ENCODE measurements at places on chromosomes 1 and 21. TPM values are rescaled to one million over a fixed set of nuclear protein-coding genes. Genes with fewer than 3 reads are reported as not detected.

Gene C1orf141
- polyA plus RNA-seq, result not detected

Gene TIE1
- not detected for polyA plus RNA-seq

Gene TSPAN1
- not detected for polyA plus RNA-seq

Gene SPATA1
- polyA plus RNA-seq, result not detected

Gene IPO13
- 9.5 TPM for polyA plus RNA-seq

Gene DCAF6
- polyA plus RNA-seq, result 11.8 TPM

Gene PDIK1L
- polyA plus RNA-seq, result 7.0 TPM

Gene ANKRD35
- 0.45 TPM for polyA plus RNA-seq

Gene PRELP
- polyA plus RNA-seq, result not detected

Gene WLS
- not detected for polyA plus RNA-seq

Gene OR2T33
- not detected for polyA plus RNA-seq

Gene GSTM4
- polyA plus RNA-seq, result 2.2 TPM

Gene CNKSR1
- 2.3 TPM for polyA plus RNA-seq

Gene FCRL2
- 0.09 TPM for polyA plus RNA-seq

Gene SH2D2A
- 27.3 TPM for polyA plus RNA-seq

Gene MPZ
- not detected for polyA plus RNA-seq

Gene HCN3
- polyA plus RNA-seq, result 0.11 TPM

Gene CRNN
- polyA plus RNA-seq, result not detected

Gene PUM1
- 149 TPM for polyA plus RNA-seq

Gene OLIG2
- not detected for polyA plus RNA-seq

Gene TRIM17
- 0.41 TPM for polyA plus RNA-seq

Gene C1orf87
- polyA plus RNA-seq, result not detected

Gene ELAPOR1
- 14.5 TPM for polyA plus RNA-seq

Gene PATJ
- 19.3 TPM for polyA plus RNA-seq

Gene ACTL8
- polyA plus RNA-seq, result not detected

Gene MECR
- 10.1 TPM for polyA plus RNA-seq

Gene PLXNA2
- polyA plus RNA-seq, result not detected

Gene CNR2
- polyA plus RNA-seq, result 0.03 TPM

Gene GUCA2A
- polyA plus RNA-seq, result not detected
